ENCODE measurements at places on chromosomes 7 and 10.

DNA sequence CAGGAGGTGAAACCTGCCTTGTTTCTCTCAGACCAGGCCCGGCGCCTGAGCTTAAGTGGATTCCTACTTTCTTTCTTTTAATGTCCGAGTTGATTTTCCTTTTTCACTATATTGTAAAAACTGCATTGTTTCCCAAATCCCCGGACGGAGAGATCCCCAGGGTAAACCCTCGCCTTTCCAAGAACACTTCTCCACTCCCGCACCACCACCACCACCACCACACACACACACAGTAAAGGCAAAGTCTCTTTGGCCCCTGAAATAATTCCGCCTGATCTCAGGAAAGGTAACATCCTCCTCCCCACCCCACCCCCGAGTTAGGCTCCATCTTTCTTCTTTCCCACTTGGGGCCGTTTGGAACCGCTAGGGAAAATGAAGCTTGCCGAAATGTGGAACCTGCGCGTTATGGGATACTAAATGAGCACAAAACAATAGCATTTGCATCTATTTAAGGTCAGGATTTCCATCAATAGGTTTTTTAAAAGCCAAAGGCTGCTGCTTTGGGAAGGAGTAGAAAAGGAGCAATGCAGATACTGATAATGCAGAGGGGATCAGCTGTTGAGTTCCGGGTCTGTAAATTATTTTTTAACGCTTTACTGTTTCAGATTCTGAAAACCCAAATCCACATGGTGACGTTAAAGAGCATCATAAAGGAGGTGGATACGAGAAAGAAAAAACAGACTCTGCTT, 2.5 kb downstream of the HPSE2 start:
- H3K4me3 ChIP-seq, result peak overlapping the region; percentile 34
- no peaks in the 10 kb centered on the region for H3K36me3 ChIP-seq
- no peak for DNase-seq
- peaks cover 83% of the 10 kb centered on the region for H3K27me3 ChIP-seq
- peaks cover 26% of the 10 kb centered on the region for H3K4me1 ChIP-seq
- no peak overlapping the region for H3K27ac ChIP-seq

DNA sequence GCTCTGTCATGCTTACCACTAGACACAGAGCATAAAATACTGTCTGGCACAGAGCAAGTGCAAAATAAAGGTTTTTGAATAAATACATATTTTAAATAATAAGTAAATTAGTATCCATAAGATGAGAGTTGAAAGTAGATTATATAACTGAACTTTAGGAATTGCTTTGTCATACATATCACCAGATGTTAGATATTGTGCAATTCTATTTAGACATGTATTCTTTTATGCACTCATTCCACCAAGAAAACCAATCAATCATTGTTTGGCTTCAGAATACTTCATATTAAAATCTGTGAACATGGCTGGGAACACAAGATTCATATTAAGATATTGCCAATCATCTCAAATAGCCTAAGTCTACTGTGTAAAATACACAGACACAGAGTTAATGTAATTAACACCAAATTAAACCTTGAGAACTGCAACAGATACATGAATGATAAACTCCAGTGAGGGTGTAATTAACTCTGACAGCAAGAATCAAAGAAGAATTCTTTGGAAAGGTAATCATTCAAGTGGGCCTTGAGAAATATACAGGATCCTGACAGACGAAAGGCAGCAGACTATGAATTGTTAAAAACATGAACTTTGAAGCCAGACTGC, 201.0 kb upstream of the PTN start:
- H3K36me3 ChIP-seq, result no peaks in the 10 kb centered on the region
- no peaks in the 10 kb centered on the region for H3K4me1 ChIP-seq
- no peak for DNase-seq
- H3K4me3 ChIP-seq, result no peak overlapping the region
- no peaks in the 10 kb centered on the region for H3K27me3 ChIP-seq

GRCh38 chr7:29953726-29954347, 35.8 kb downstream of the SCRN1 start:
- peaks cover 48% of the 10 kb centered on the region for H3K4me1 ChIP-seq
- no peak overlapping the region for H3K27ac ChIP-seq
- no peaks in the 10 kb centered on the region for H3K27me3 ChIP-seq
- DNase-seq, result no peak
- H3K36me3 ChIP-seq, result peaks cover 23% of the 10 kb centered on the region

DNA sequence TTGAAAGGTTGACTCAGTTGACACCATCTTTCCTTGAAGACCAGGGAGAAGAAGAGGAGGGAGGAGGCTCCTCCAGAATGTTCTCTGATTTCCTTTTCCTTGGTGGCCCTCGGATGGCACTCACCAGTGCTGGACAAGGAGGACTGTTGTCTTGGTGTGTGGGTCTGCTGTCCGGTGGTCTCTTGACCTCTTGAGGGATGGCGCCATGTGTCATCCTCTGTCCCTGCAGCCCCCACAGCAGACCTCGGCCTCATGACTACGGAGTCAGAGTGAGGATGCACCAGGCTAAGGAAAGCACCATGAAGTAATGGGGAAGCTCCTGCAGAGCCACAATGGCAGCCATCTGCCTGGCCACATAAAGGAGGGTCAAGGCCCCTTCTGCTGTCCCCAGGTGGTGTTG, 475.0 kb downstream of the GLRX3 start:
- H3K4me3 ChIP-seq, result no peak overlapping the region
- H3K36me3 ChIP-seq, result no peaks in the 10 kb centered on the region
- H3K27me3 ChIP-seq, result no peaks in the 10 kb centered on the region
- H3K4me1 ChIP-seq, result no peaks in the 10 kb centered on the region
- no peak overlapping the region for H3K27ac ChIP-seq

- H3K4me3 ChIP-seq, result no peak overlapping the region
- H3K4me1 ChIP-seq, result no peaks in the 10 kb centered on the region
- peaks cover 4% of the 10 kb centered on the region for H3K27me3 ChIP-seq
- DNase-seq, result no peak
- H3K36me3 ChIP-seq, result no peaks in the 10 kb centered on the region
Observed at GRCh38 chr10:33497338-33497737, 162.9 kb upstream of the NRP1 start.
